Activated naive CD8-positive, alpha-beta T cell treated with anti-CD3 and anti-CD28 coated beads for 36 hours (primary cell): ENCODE measurements at places on chromosomes 7 and 10. TPM values are rescaled to one million over a fixed set of nuclear protein-coding genes. Genes with fewer than 3 reads are reported as not detected.

The TMEM139 gene
- total RNA-seq, result 2.3 TPM

DNA sequence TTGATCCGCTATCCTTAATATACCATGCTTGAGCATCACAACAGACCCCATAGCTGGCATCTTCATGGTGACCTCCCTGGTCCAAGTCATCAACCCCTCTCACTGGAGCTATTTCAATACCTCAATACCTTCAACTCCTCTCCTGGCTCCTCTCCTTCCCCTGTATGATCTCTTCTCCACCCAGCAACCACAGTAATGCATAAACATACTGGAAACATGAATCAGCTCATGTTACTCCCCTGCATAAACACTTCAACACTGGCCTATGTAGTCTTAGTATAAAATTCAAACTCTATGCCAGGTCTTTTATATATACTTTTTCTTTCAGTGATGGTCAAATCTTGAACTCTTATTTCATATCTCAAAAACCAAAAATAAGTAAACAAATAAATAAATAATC lies 31.8 kb upstream of the TMEM273 start:
- DNase-seq, result no peak
- H3K36me3 ChIP-seq, result no peaks in the 10 kb centered on the region
- no peak overlapping the region for H3K4me3 ChIP-seq

- H3K4me1 ChIP-seq, result peaks cover 13% of the 10 kb centered on the region
- H3K27ac ChIP-seq, result no peak overlapping the region
- no peaks in the 10 kb centered on the region for H3K27me3 ChIP-seq
- H3K36me3 ChIP-seq, result peaks cover 3% of the 10 kb centered on the region
- DNase-seq, result no peak
Measured at GRCh38 chr10:133474027-133474426, 20.3 kb downstream of the SCART1 start.

GRCh38 chr10:126972635-126973414 lies 67.6 kb downstream of the DOCK1 start:
- no peak overlapping the region for H3K27ac ChIP-seq
- H3K36me3 ChIP-seq, result no peaks in the 10 kb centered on the region
- no peak overlapping the region for H3K4me3 ChIP-seq
- no peak for DNase-seq
- H3K27me3 ChIP-seq, result no peaks in the 10 kb centered on the region
